ENCODE measurements at places on chromosomes 4 and X.

DNA sequence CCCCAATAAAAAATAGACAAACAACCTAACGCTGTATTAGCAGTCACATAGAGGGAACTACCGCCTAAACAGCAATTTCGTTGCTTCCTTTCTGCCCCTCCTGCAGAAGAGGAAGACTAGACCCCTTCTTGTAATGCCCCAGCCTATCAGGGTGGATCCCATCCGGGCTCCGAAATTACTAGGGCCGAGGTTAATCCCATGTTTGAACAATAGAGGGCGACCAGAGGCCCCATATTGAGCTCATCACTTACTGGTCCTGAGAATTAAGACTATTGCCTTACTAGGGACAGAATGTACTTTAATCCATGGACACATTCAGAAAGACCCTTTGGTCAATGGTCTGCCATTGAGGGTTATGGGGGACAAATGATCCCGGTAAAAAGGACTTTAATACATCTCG, 11.8 kb upstream of the ZNF630 start:
- DNase-seq, result peak; percentile 50

- DNase-seq, result no peak
Measured at GRCh38 chr4:47650584-47651130, 165.6 kb downstream of the ATP10D start.

DNA sequence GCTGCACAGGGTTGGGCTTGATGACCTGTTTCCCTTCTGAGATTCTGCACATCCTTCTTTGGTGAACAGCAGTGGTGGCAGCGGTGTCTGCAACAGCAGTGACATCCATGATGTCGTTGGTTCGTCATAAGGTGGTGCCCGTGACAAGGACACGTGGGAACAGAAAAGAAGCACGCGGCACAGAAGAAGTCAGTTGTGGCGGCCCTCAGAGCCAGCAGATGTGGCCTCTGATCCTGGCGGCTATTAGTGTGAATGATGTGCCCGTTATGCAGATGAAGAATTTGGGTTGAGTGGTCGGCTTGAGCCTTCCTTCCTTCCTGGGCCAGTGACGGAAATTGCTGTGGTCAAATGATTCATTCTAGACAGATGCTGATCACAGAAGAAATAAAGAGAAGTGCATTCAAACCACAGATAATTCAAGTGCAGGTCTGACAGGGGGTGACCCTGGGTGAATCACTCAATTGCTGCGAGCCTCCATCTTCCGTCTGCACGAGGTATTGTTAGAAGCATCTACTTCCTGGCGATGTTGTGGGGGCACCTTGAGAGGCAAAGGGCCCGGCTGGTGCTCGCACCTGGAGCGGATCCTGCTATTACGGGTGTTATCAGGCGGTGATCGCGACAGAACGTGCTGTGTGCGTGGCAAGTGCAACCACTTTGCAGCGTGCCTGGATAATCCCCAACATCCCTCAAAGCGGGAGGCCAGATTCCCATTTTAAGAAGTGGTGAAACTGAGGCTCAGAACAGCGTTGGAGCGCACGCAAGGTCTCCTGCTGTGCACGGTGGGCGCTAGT, 215.2 kb upstream of the PSAPL1 start:
- DNase-seq, result peak; percentile 29

DNA sequence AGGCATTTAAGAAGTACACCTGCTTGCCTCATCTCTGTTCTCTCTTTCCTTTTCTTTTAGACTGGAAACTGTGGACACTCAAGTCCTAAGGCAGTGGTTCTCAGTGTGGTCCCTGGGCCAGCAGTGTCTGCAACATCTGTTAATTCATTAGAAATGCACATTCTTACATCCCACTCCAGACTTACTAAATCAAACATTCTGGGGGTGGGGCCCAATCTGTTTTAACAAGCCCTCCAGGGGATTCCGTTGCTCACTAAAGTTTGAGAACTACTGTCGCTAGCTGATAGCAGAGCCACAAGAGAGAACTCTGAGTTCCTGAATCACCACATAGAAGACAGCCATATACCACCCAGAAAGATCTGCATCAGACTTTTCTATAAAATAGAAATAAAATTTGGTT, 430.6 kb downstream of the BCOR start:
- DNase-seq, result no peak

- DNase-seq, result no peak
Measured at GRCh38 chr4:171186700-171187099, 626.5 kb upstream of the GALNTL6 start.

DNA sequence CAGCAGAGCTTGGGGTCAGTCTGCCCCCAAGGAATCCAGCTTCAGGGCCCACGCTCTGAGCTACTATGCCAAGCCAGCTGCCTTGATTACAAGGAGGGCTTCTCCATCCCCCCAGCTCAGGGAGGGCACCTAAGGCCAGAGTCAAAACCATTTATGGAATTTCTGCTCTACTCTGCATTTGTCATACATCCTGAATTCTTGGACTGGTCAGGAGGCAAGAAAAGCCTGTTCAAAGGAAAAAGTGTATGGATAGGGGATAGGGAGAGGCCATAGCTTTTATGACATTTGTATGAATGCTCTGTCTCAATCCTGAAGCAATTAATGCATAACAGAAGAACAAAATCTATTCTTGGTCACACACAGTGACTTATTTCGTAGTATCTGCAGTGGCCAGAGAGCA, 32.2 kb downstream of the EDNRA start:
- DNase-seq, result no peak

DNA sequence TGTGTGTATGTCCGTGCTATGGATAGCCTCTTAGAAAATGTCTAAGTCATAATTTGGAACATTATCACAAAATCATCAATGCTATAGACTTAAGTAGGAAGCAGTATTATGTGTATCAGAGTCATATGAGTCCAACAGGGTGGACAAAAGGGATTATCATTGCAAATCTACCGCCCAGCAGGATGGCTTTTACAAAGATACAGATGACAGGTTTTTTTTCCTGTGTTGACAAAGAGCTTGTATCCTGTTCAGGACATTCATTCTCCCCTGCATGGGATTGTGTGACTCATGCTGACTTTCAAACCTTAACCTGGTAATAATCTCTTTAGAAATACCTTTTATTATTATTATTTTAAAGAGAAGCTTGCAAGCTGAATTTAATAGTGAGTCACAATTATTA, 310.3 kb upstream of the GNPDA2 start:
- no peak for DNase-seq

DNA sequence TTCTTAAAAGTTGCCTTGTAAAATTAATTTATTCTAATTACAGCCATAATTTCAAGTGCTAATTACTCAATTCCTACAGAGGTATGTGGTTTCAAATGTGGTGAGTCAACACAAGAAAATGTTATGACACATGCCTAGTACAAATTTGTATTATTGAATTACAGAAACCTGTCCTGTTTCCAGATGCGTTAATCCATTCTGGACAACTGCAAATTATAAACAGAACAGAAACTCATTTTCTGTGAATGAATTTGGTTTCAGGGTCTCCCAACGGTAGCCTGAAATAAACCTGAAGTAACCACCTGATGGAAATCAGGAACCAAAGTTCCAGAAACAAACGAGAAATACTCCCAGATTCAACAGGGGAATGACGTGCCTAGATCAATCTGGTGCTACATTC, 328.6 kb upstream of the F9 start:
- DNase-seq, result no peak

DNA sequence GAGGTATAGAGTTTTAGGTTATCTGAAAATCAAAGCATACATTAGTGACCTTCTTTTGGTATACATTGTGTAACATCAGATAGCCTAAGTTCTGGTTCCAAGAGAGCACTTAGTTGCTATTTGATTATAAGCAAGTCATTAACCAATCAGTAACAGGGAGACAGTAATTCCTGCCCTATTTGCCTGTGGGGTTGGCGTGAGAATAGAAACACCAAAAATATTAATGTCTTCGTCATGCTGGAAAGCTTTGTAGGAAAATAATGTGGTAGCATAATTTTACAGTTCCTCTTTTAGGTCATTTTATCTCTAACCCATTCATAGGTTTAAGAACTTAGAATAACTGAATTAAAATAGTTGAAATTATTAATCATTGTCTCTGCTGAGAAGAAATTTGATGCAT, 37.8 kb downstream of the NPNT start:
- DNase-seq, result no peak

DNA sequence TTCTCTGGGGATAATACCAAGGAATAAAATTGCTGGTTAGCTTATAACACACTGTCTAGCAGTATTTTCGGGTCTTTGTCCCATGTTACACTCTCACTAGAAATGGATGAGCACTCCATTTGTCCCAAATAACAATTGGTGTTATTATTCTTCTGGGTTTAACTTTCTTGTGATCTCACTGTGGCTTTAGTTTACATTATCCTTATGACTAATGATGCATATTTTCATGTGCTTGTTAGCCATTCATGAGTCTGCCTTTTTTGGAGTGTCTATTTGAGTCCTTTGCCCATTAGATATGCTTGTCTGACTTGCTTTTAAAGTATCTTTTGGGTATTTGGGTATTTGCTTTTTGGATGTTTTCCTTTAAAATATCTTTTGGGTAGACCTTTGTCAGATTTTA, 372.9 kb upstream of the TENM3 start:
- no peak for DNase-seq

- DNase-seq, result no peak
Measured at GRCh38 chr4:141812158-141812557, 175.8 kb downstream of the IL15 start.

DNA sequence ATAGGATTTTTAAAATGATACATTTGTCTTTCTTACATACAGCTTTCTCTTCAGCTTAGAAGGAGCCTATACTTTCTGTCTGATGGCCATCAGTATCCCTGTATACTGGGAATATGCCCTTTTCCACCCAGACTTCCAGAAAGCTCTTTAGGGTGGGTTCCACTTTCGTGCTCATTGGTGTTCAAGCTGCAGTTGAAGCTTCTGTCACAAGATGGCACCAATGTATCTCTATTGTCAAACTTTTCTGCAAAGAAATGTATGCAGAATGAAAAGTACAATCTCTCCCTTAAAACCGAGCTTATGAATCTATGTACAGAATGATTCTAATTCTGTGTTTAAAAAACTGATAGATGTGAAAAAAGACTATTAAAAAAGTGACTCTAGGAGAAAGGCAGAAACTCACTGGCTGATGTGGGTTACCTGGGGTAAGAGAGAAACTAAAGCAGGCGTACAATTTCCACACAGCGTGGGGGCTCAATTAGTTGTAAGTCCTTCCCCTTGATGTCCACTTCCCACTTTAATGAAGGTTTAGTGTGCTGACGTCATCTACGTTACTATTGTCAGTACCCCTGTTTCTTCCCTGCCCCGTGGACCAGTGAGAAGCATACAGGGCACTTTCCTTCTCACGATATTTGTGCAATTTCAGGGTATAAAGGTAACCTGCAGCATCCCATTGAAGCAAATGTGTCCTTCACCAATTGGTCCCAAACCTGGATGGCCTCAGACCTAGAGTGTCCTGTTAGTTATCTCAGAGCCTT, 57.3 kb upstream of the TCEAL2 start:
- no peak for DNase-seq

DNA sequence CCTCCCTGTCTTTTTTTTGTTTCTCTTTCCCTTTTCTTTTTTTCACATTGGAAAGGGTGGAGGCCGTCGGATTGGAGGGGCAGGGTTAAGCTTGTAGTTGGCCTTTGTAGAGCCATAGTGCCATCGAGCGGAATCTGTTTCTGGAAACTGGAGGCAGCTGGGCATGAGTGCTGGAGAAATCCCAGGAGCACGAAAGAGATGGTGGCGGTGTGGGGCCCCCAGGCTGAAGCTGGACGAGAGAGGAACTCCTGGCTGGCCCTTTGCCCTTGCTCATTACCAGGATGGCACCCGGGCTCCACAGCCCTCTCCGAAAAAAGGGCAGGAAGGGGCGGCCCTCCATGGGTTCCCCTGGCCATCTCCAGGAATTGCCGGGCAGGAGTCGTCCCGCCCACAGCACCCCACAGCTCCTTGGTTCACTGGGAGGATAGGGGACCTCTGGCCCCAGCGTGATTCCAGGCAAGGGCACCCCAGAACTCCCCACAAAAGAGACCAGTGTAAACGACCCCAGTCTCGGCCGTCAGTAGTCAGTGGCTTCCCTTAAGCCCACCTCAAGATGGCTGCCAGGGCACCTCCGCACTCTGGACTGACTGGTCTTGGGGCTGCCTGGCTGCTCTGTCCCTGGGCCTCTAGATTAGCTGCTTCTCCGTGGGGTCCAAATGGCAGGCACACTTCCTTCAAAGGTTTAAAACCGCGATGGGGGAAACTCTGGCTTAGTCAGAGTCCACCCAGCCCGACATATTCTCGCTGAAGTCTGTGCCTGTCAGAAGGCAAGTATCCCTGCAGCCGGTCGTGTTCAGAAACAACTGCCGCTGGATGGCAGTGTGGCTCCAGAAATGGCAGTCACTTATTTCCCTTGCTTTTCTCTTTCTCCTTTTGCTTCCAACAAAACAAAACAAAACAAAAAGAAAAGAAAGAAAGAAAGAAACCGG, 74.1 kb downstream of the NBDY start:
- peak; percentile 84 for DNase-seq

DNA sequence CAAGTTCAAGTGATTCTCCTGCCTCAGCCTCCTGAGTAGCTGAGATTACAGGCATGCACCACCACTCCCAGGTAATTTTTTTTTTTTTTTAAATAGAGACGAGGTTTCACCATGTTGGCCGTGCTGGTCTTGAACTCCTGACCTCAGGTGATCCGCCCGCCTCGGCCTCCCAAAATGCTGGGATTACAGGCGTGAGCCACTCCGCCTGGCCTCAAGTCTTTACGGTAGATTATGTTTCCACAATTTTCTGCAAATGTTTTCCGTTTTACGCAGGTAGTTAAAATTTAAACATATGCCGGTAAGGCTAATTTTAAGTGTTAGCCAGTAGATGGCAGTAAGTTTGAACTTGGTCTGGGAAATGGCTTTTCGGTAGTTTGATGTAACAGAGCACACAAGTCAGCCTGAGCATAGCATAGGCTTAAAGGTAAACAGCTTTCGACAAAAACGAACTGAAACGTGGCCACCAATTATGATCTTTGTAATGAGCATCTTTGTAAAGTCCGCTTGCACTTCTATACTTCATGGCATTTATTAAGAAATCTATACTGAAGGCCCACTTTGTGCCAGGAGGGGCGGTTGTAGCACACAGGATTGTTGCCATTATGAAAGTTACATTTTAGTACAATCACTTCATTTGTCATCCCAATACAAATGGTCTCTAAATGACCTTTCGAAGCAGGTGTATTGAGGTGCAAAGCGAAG, 31.1 kb downstream of the CCKAR start:
- no peak for DNase-seq

GRCh38 chr4:159520074-159520473, 417.2 kb downstream of the RAPGEF2 start:
- DNase-seq, result no peak

DNA sequence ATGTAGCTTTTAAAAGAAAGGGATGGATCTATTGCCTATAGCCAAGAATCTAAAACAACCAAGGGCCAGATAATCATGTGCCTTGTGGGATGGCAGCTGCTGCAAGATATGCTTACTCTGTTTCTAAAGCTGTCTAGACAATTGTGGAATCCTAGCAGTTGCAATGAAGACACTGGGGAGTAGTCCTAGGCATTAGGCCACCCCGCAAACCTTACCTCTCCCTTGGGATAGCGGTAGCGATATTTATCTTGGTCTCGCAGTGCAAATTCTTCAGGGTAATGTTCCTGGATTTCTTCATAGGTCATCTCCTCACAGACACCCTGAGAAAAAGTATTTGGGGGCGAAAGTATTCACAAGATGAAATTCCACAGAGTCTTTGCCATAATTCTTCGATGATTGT, 24.6 kb downstream of the TRO start:
- no peak for DNase-seq

- no peak for DNase-seq
Measured at GRCh38 chr4:71009086-71009485, 15.6 kb downstream of the DCK start.

GRCh38 chrX:124203311-124203710, 129.1 kb upstream of the TEX13D start:
- no peak for DNase-seq
